ENCODE measurements at places on chromosomes 4 and X.

DNA sequence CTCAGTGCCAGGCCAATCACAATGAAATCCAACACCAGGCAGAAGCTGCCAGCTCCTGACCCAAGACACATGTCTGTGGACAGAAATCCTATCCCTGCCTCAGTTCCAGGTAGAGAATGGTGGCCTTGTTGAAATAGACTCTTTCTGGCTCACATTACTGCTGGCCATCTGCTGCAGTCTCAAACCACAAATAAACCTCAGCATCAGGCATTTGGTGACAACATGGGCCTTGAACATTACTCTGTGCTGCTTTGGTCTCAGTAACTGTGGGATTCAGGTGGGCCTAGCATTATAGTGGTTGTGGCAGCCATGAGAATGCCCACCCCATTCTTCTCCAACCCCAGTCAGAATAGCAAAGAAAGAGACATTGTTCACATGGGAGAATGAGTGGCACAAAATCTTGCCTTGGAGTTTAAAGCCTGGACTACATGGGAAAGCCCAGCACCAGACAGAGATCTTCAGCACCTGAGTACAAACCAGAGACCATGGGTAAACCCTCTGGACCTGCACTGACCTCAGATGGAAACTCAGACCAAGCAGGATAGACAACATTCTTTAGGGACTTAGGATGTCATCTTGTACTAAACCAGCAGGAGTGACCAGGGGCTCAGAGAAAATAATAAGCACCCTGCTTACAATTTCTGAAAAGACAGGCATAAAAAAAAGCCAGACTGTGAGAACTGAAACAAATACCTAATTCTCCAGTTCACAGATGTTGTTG lies 50.4 kb upstream of the TRAM1L1 start:
- no peak for DNase-seq

DNA sequence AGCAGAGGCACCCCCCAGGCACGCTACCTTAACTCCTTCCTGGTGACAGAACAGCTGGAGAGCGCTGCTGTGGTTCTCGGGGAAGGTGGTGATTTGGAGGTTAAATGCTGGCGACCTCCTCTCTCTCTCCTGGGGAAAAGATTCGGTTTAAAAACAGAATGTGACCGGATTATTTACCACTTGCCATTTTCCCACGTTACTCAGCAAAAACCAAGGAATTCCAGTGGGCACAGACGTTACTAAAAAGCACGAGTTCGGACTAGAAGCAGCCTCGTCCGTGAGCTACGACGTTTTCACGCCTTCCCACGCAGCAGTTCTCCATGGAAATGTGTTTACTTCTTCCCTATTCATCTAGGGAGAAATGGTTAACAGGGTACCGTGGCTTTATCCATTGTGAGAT lies 32.3 kb upstream of the C4orf50 start:
- no peak for DNase-seq

DNA sequence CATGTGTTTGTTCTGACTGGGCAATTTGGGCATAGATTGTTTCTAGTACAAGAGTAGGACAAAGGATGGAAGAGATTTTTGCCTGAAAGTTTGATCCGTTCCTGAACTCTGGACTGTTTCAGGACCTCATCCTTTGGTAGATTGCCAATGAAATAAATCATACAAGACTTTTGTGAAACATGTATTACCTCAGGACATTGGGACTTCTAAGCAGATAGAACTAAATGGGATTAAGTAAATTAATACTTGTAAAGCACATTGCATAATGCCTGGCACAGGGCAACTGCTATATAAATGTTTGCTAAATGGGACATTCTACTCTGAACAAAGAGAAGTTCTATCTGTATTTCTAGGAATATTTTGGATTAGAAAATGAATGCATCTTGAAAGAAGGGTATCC lies 164.8 kb upstream of the RPS6KA3 start:
- no peak for DNase-seq

- DNase-seq: no peak
Observed at GRCh38 chr4:85557016-85557901, 82.3 kb downstream of the ARHGAP24 start.

DNA sequence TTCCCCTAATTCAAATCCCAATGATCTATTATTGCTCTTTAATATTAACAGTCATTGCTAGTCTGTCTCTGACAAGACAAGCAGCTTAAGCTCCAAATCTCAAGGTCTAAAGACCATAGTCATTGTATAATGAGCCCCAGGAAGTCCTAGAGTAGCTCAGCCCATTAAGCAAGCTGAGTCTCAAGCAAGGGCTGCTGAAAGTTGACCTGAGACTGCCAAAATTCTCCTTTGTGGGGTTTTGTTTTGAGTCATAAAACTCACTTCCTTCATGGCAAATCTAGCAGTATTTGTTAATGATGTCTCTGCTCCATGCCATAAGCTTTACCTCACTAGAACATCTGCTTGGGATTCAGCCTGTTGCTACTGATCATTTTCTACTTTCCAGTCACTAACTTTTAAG lies 313.2 kb downstream of the ANTXR2 start:
- DNase-seq: no peak

- DNase-seq: no peak
Observed at GRCh38 chr4:185437809-185438208, 12.0 kb upstream of the UFSP2 start.

- no peak for DNase-seq
Observed at GRCh38 chrX:316351-317325, 2.0 kb downstream of the GTPBP6 start.

DNA sequence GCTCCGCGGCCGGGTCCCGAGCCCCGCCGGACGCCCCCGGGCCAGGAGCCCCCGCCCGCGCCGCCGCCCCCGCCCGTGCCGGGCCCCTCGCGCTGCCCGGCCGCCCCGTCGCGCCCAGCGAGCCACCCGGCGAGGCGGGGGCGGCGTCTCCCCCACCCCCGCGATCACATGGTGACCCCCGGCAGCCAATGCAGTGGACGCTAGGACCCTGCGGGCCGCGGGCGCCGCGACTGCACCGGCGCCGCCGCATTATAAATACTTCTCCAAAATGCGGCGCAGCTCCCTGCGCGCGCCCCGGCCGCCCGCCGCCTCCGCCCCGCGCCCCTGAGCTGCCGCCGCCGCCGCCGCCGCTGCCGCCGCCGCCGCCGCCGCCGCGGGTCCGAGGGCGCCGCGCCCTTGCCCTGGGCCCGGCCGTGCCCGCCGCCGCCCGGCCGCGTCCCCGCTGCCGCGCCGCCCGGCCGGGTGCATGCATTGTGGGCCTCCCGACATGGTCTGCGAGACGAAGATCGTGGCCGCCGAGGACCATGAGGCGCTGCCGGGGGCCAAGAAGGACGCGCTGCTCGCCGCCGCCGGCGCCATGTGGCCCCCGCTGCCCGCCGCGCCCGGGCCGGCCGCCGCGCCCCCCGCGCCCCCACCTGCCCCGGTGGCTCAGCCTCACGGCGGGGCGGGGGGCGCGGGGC lies at the start of gene NAT8L:
Gene NAT8L (plus strand): TSS at position 282 of the 680 bp plus-strand sequence. CDS start 185 bp downstream, at position 467.
- DNase-seq: no peak

GRCh38 chrX:15340867-15341266 lies 5.5 kb upstream of the PIGA start:
- DNase-seq: no peak

DNA sequence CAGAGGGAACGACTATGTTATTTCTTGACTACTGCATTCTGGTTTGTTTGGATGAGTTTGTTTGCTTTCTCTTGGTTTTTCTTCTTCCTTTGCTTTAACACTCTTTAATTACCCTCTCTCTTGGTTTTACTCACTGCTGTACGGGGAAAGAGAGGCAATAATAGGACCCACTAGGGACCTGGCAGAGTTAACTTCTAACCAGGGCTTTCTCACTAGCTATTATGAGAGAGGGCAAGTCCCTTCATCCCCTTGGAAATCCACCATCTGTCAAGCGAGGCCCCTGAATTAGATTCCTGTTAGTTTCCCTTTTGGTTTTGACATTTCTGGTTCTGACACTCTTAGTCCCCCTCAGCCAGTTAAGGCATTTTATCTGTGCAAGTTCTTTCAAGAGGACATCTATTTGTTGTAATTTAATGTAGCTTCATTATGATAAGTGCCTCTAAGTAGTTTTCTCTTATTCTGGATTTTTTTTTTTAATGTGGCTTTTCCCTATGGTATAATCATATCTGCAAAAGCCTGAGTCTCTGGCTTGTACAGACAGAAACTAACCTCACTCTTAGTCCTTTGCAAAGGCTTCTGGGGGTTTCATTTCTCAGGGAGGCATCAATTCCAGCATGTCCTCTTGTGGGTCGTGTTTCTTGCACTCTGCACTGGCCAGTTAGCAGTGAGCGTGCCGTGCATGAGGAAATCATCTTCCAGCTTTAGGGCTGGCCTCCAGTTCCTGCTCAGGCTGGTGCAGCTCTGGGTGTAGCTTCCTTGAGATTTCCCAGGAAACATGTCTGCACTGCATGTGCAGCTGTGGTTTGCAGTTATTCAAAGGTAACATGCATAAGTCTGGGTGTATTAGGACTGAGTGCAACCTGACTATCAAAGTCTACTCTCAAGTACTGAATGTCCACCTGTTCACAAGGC lies 221.3 kb downstream of the STIM2 start:
- DNase-seq: no peak

DNA sequence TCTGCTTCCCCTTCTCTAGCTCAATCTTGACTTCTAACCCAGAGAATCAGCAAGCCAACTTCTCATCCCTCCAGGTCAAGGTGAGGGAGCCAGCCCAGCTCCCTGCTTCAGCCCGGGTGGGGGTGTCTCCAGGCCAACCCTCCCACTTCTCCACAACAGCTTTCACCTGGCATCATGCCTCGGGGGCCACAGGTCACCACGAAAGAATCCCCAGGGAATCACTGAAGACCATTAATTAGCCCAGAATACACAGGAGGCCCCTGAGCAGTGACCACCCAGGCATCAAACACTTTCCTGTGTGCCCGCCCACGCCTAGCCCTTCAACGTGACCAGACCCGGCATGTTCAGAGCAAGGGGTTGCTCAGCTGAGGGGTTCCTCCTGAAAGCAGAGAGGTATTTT lies 646.7 kb downstream of the BCOR start:
- DNase-seq: no peak

DNA sequence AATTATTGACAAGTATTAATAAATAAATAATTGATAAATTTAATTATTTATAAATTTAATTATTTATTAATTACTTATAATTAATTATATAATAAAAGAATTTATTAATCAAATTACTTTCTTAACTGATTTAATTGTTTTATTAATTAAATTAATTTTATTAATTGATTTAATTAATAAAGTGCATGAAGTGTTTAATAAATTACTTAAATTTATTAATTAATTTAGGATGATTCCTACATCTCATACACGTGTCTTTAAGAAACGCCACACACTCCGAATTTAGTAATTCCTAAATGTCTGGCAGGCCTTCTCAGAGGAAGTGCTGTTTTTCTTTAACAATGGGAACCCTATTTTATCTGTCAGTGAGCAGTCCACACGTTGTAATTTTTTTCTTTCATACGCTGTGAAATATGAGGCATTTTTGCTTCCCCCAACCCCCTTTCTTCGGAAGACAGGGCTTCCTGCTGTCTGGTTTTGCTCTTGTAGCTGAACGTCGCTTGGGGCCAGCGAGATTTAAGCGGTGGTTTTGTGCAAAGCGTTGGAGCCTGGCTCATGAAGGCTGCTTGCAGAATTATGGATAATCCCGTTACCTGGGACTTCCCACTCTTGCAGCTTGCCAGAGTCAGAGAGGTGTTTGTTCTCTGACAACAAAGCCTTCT lies 46.8 kb downstream of the CRLF2 start:
- DNase-seq: no peak

DNA sequence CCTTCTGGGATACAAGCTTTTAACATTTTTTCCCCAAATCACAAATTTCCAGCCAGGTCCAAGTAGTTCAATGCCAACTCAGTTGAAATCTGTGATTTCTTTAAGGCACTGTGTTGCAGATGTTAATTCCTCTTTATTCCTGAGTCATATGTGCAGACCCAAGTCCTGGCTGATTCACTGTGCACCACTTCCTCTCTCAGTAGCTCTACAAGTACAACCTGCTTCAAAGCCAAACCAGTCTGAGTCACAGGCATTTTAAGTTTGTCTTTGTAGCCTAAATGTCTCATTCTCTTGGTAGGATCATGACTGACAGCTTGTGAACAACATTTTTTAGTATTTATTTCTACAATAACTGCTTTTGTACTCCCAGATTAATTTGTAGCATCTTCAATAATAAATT lies 165.6 kb upstream of the S100G start:
- DNase-seq: no peak

DNA sequence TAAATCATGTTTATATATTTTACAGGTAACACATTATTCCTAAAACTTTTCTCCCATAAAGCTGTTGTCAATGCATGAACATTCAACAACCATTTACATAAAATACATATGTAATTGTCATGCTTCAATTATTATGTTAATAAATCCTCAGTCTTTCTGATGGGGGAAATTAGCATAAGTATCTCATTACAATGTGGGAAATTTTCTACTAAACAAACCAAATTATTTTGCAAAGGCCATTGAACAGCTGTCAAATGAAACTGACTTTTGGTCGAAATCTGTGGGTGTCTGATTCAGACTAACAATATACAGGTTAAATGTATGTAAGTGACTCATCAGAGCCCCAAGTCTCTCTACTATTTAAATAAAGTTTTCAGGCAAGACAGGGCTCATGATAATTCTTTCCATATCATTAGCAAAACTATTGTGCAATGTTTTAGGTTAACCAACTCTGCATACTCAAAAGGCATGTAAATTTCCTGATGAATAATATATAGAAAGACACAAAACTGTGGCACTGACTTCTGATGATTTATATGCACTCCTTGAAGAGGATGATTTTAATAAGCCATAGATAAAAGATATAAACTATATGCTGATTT lies 795.3 kb upstream of the AADAT start:
- DNase-seq: no peak

DNA sequence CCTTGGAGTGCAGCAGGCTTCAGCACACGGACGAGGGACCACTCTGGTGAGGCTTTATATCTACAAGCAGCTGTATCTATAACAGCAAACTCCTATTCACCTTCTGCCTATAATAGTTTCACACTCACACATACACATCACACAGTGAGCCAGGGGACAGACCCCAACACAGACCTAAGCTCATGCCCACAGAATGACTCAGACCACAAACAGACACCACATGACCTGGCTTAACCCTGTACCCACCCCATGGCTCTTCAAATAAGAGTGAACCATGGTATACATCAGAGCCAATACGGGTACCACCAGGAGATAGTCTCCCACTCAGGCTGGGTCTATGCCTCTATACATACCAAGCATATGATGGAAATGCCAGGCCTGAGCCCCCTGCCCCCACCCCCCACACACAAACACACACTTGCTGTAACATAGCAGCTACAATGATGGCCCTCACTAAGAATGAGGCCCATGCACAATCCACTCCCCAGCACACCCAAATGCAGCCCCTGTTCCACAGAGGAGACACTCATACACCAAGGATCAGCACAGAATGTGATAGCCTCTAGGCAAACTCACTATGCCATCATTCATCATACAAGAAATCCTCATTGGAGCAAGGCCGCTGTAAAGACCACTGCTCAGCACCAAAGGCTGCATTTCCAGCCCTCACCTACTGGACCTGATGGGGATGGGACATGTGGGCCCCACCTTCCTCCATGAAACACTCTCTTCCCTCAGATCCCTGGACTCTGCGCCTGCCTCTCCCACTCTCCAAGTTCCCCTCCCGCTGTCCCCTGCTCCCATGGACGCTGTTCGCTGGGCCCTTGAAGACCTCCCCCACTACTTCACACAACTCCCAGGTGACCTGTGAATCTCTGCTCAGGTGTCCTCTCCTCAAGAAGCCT lies 62.1 kb upstream of the XIAP start:
- no peak for DNase-seq

- DNase-seq: no peak
Observed at GRCh38 chr4:2651546-2651945, 104.6 kb downstream of the TNIP2 start.

Data from stimulated activated CD8-positive, alpha-beta memory T cell treated with anti-CD3 and anti-CD28 coated beads, Interleukin-7, amount 100 ng/mL, for 1 hour (primary cell).